Stimulated activated naive CD4-positive, alpha-beta T cell (primary cell): ENCODE measurements at places on chromosomes 4 and X.

DNA sequence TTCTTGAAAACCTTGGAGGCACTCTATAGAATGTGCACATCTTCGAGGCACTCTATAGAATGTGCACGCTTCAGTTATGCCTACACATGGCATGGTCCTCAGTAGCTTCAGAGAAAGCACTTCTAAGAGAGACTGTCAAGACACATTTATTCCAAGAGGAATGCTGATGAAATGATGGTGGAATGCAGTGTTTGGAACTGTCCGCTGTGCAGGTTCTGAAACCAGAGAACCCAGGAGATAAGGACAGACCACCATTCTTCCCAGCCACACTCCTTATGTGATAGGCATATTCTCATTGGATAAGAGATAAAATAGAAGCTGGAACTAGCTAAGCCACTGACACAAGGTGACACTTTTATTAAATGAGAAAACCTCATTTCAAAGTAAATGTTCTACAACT is 263.3 kb downstream of the NLGN4X start:
- no peak for DNase-seq

GRCh38 chrX:143945171-143945570 is 61.3 kb downstream of the UBE2NL start:
- no peak for DNase-seq

DNA sequence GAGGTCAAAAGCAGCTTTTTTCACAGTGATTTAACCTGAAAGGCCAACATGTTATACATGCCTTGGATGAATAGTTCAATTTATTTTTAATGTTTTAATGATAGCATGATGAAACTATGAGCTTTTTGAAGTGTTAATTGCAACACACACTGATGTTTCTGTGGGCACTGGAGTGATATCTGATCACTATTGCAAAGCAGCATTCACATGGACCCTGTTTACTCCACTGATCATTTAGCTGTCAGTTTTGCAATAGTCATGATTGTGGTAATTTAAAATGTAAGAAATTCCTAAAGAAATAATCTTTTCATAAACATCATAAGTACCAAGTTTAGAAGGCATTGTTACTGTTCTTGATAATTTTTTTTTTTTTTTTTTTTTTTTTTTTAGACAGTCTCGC is 74.1 kb downstream of the ARSJ start:
- DNase-seq, result no peak

GRCh38 chrX:141936080-141936479 is 32.4 kb downstream of the MAGEC1 start:
- DNase-seq, result no peak
